ENCODE measurements at places on chromosomes 3 and 15.

DNA sequence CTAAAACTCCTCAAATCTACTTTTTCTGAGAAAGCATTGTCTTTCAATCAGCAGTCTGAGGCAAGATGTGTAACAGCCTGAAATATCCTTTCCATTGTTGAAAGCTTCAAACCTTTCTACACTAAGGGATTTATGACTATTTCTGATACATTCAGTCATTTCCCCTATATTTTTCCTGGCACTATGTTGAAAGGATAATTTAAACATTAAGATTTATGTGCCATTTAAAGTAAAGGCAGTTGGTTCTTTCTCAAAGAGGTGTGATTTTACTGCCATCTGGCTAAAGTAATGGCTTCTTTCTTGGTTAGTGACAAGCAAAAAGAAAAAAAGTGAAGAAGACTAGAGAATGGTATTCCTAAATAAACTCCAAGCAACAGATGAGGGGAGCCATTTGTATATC, 249.6 kb upstream of the COL8A1 start:
- DNase-seq = no peak

GRCh38 chr3:35439663-35440062, 199.7 kb upstream of the ARPP21 start:
- DNase-seq = no peak

GRCh38 chr15:85871545-85871944, 76.8 kb upstream of the KLHL25 start:
- no peak for DNase-seq

GRCh38 chr15:101019366-101019896, 100.3 kb downstream of the LRRK1 start:
- DNase-seq = no peak

GRCh38 chr3:40996382-40996781, 202.9 kb upstream of the CTNNB1 start:
- DNase-seq = no peak

All from NCI-H446 (cell line).